Caco-2 (cell line): ENCODE measurements at places on chromosomes 7 and 10.

- H3K4me1 ChIP-seq: peaks cover 15% of the 10 kb centered on the region
- no peak overlapping the region for H3K4me3 ChIP-seq
- DNase-seq: peak; percentile 84
- no peaks in the 10 kb centered on the region for H3K36me3 ChIP-seq
Measured at GRCh38 chr7:112422842-112423496, 27.3 kb upstream of the IFRD1 start.

DNA sequence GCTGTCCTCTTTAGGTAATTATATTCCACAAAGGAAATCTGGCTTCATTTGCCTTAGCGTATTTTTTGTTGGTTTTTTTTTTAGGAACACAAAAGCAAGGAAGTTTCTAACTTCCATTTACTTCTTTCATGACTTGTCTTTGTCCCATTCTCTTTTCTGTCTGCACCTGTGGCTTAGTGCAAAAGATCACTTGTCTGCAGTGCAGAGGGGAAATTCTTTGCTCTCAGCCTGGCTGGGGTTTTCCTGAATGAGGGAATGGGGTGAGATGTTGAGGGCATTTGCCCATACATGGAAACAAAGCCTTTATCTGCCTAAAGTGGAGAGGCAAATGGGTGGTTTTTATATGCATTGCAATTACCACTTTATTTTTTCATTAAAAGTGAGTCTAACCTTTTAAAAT, 361.1 kb upstream of the IGFBP3 start:
- no peak for DNase-seq
- no peaks in the 10 kb centered on the region for H3K27me3 ChIP-seq
- no peak overlapping the region for H3K27ac ChIP-seq
- no peaks in the 10 kb centered on the region for H3K36me3 ChIP-seq
- peaks cover 9% of the 10 kb centered on the region; the same call in 1 of the 2 replicates for H3K4me1 ChIP-seq

DNA sequence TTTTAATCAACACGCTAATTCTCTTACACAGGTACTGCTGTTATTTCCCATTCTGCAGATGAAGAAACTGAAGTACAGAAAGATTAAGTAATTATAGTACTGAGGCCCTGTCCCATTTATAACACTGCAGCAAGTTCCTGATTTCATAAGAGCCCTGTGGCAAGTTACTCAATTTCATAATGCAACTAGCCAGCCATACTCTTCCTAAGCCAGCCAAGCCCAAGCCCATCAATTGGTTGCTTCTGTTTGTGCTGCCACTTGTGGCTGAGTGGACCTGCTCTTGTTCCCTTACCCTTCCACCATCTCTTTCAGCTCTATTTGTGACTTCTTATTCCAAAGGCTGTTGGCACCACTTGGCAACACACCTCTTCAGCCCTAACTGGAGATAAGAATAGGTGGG, 19.7 kb upstream of the PRPF18 start:
- no peaks in the 10 kb centered on the region for H3K4me1 ChIP-seq
- no peak for DNase-seq

GRCh38 chr10:43958964-43959363, 310.3 kb upstream of the ZNF32 start:
- no peaks in the 10 kb centered on the region for H3K36me3 ChIP-seq
- no peak overlapping the region for H3K4me3 ChIP-seq
- no peak overlapping the region for H3K27ac ChIP-seq

- no peaks in the 10 kb centered on the region for H3K36me3 ChIP-seq
- DNase-seq: no peak
- H3K27me3 ChIP-seq: no peaks in the 10 kb centered on the region
- no peak overlapping the region for H3K4me3 ChIP-seq
- no peak overlapping the region for H3K27ac ChIP-seq
Measured at GRCh38 chr10:130459011-130459410, 322.8 kb downstream of the GLRX3 start.

DNA sequence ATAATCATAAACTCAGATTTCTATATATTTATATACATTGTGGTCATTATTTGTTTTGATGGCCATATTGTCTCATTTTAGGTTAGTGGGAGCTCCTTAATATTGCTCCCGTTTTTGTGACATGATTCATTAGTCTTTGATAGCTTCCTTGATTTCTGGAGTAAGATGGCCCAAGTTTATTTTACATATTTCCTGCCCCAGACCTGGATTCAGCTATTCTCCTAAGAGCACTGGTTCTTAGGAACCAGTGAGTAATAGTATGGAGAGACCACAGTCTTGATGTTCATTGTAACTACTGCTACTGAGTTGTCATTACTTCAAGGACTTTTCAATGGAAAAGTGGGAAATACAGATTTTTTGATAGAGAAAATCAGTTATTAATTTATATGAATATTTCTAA, 6.0 kb downstream of the TFPI2 start:
- H3K27me3 ChIP-seq: no peaks in the 10 kb centered on the region
- no peak overlapping the region for H3K4me3 ChIP-seq
- H3K4me1 ChIP-seq: no peaks in the 10 kb centered on the region
- H3K27ac ChIP-seq: no peak overlapping the region

- H3K27ac ChIP-seq: peak overlapping the region; percentile 1
- no peaks in the 10 kb centered on the region for H3K27me3 ChIP-seq
- no peak for DNase-seq
- peaks cover 28% of the 10 kb centered on the region for H3K4me1 ChIP-seq
Measured at GRCh38 chr10:125035136-125035535, 93.2 kb downstream of the ZRANB1 start.

DNA sequence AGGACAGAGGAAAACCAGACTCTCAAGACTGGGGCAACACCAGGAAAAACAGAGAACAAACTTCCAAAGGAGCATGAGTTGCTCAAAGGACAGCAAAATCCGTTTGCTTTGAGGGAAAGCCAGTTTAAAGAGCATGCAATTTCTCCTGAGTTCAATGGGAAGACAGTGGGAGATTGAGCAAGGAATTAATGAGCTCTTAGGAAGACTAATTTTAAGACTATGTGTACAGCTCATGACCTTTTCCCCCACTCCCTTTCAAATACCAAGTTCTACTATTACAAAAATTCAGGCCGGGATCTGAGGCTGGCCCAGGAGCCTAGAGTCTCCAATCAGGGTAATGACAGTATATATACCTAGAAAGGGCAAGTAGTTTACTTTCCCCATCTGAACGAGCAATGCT, 79.2 kb downstream of the EPDR1 start:
- no peak overlapping the region for H3K27ac ChIP-seq
- H3K36me3 ChIP-seq: no peaks in the 10 kb centered on the region
- peaks cover 4% of the 10 kb centered on the region; the same call in 1 of the 2 replicates for H3K4me1 ChIP-seq
- H3K27me3 ChIP-seq: no peaks in the 10 kb centered on the region
- no peak for DNase-seq

DNA sequence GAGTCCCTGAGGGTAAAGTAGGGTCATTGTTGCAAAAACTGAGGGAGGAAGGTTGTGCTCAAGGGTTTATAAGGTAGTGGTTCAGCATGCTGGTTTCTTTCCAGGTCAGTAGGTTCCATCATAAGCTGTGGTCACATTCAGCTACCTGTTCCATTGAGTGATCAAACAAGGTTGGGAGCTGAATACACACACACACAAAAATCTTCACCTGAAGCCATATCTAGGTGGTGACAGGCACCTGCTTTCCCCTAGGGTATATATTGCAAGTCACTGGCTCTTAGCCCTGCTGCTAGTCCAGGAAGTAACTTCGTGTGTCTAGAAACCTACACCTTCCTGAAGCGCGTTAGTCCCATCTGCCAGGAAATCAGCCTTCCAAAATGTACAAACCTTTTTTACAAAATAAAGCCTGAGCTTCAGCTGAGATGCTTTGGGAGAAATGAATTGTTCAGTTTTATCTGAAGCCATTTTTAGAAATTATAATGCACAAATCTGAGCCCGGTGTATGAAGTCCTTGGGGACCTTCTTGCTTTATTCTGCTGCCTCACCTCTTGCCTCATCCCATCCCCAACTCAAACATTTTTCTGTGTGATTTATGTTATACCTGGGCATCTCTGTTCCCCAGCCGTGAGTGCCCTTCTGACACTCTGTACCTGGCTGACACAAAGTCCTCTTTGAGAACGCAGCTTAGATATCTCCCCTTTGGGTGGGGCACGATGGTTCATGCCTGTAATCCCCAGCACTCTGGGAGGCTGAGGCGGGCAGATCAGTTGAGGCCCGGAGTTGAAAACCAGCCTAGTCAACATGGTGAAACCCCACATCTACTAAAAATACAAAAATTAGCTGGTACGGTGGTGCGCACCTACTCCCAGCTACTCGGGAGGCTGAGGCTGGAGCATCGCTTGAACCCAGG, 10.6 kb upstream of the LAMTOR4 start:
- no peaks in the 10 kb centered on the region for H3K27me3 ChIP-seq
- H3K4me3 ChIP-seq: no peak overlapping the region
- H3K27ac ChIP-seq: no peak overlapping the region
- H3K36me3 ChIP-seq: no peaks in the 10 kb centered on the region
- DNase-seq: no peak
- H3K4me1 ChIP-seq: 0 out of 2 replicates have a peak, but pooled peaks cover 7% of the 10 kb centered on the region

GRCh38 chr10:75600833-75601232, 169.4 kb downstream of the LRMDA start:
- no peaks in the 10 kb centered on the region for H3K36me3 ChIP-seq
- H3K27me3 ChIP-seq: no peaks in the 10 kb centered on the region
- no peak for DNase-seq
- no peak overlapping the region for H3K27ac ChIP-seq

DNA sequence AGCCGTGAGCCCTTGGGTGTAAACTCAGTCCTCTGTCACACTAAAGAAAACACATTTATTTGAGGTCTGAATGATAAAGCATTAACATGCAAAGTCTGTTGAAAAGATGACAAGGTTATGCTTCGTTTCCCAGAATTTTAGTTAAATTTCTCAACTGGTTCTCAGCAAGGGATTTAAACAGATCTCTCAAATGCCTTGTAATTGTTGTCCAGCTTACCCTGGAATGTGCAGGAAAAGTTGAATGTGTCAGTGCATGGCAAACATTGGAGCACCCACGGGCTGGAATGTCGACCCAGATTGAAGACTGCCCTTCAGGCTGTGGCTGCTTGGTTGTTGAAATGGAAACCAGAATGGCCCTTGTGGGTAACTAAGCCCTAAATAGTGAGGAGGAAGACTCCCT, 191.8 kb downstream of the TRIL start:
- H3K4me1 ChIP-seq: no peaks in the 10 kb centered on the region
- no peaks in the 10 kb centered on the region for H3K27me3 ChIP-seq
- H3K27ac ChIP-seq: no peak overlapping the region
- DNase-seq: no peak

GRCh38 chr7:121195010-121195409, 133.8 kb upstream of the WNT16 start:
- no peaks in the 10 kb centered on the region for H3K36me3 ChIP-seq
- no peak overlapping the region for H3K27ac ChIP-seq
- no peak overlapping the region for H3K4me3 ChIP-seq
- H3K27me3 ChIP-seq: no peaks in the 10 kb centered on the region; the same call in 1 of the 2 replicates

- no peaks in the 10 kb centered on the region for H3K36me3 ChIP-seq
- no peak for DNase-seq
- no peaks in the 10 kb centered on the region for H3K4me1 ChIP-seq
- no peak overlapping the region for H3K4me3 ChIP-seq
- H3K27me3 ChIP-seq: no peaks in the 10 kb centered on the region
Measured at GRCh38 chr10:112649006-112649821, 202.2 kb downstream of the VTI1A start.

DNA sequence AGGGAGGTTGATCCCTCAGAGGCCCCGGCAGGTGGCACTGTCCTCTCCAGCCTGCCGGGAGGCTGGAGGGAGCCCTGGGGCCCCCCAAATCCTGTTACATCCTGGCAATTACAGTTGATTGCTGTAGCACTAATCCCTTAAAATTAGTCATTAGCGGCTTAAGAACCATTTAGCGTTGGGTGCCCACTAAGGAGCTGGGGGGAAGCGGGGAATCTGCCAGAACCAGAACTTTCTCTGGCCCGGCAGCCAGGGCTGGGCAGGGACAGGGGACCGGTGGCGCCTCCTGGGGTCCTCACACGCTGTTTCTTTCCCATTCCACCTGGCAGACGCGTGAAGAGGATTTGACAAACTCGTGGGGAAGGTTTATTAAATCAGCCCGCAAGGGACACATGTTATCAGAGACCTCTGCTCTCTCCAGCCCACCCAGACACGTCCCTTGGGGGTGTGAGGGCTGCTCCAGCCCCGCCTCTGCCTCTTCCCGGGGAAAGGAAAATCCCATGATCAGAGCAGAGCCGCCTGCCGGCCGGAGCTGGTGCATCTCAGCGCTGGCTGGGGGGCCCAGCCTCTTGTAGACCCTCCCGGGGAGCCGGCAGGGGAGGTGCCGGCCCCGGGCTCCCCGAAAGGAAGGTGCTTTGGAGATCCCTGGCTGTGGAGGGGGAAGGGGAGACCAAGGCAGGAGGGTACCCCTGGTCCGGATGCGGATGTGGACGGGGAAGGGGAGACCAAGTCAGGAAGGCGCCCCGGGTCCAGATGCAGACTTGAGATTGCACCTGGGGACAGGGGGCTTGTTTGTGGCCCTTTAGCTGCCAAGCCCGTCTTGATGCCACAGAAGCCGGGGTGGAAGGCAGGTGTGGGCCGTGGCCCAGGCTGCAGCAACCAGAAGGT, 142.7 kb downstream of the ELFN1 start:
- H3K27me3 ChIP-seq: no peaks in the 10 kb centered on the region
- DNase-seq: no peak
- H3K36me3 ChIP-seq: no peaks in the 10 kb centered on the region
- no peak overlapping the region for H3K4me3 ChIP-seq

- no peaks in the 10 kb centered on the region for H3K36me3 ChIP-seq
- no peak for DNase-seq
- H3K4me3 ChIP-seq: no peak overlapping the region
- H3K27ac ChIP-seq: no peak overlapping the region
Measured at GRCh38 chr7:55348502-55348901, 16.6 kb upstream of the LANCL2 start.

GRCh38 chr10:29185050-29185449, 103.8 kb upstream of the LYZL1 start:
- H3K36me3 ChIP-seq: no peaks in the 10 kb centered on the region
- H3K27me3 ChIP-seq: no peaks in the 10 kb centered on the region
- H3K27ac ChIP-seq: no peak overlapping the region
- H3K4me3 ChIP-seq: no peak overlapping the region

DNA sequence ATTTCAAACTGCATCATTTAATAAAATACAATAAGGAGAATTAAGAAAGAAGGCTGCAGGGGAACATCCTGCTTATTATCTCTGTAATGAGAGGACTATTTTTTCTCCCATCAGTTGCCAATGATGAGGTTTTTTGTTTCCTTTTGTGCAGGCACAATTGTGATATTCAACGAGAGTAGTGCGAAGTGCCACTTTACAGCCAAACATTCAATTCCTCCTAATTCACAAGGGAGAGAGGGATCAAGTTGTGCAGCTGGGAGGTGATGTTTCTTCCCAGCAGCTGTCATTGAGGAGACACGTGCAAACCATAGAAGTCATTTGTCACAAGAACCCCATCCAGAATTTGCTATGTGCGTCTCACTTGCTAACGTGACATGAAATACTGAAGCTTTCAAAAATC, 81.6 kb upstream of the ICA1 start:
- no peak overlapping the region for H3K27ac ChIP-seq
- no peaks in the 10 kb centered on the region for H3K4me1 ChIP-seq
- no peak overlapping the region for H3K4me3 ChIP-seq
- no peaks in the 10 kb centered on the region; the same call in 1 of the 2 replicates for H3K36me3 ChIP-seq
- no peak for DNase-seq
